Sciatic nerve (tissue), 2 donors: ENCODE measurements at places on chromosomes 12 and 14. TPM values are rescaled to one million over a fixed set of nuclear protein-coding genes. Genes with fewer than 3 reads are reported as not detected.

- no peak for DNase-seq
Measured at GRCh38 chr14:78586681-78587080, 416.5 kb downstream of the NRXN3 start.

DNA sequence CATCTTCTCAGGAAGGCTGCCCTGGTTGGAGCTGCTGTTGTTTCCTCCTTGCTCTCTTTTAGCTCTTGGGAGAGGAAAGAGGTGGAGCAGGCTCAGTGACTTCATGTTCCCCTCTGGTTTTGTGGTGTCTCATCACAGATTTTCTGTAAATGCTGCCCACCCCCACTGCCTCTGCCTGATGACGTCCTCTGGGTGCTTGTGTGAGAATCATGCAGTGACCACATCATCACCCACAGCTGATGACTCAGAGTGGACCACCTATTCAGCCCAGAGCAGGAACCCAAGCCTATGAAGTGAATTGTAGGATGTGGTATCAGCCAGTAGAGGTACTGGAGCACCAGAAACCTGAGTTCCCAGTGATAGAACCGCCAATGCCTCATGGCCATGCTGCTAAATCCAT is at the start of gene GZMB:
TSS of gene GZMB (minus strand) at position 33 of the 400 bp plus-strand sequence. CDS start at position 3, 30 bp downstream.
- DNase-seq = no peak

GRCh38 chr14:23559010-23559925 is 3.2 kb downstream of the THTPA start:
- no peak for DNase-seq

GRCh38 chr12:32105986-32106516 is 596 bp upstream of the BICD1 start:
- DNase-seq = no peak

- no peak for DNase-seq
Measured at GRCh38 chr12:2382370-2383155, 329.8 kb downstream of the CACNA1C start.

Gene PYGL
- total RNA-seq = 72.1 TPM

Gene PPP1R36
- total RNA-seq = 2.5 TPM
